Colonic mucosa (tissue), 4 donors: ENCODE measurements at places on chromosomes 12 and 14. TPM values are rescaled to one million over a fixed set of nuclear protein-coding genes. Genes with fewer than 3 reads are reported as not detected.

GRCh38 chr12:48810903-48811431 is 7.3 kb upstream of the CACNB3 start:
- DNase-seq: no peak

TAS2R9 gene
- total RNA-seq: not detected

GRCh38 chr12:131830914-131831571 is 2.9 kb downstream of the MMP17 start:
- DNase-seq: no peak

CCDC60 gene
- total RNA-seq: 1.3 TPM

IFNG gene
- total RNA-seq: not detected

- no peak for DNase-seq
These were observed 458.8 kb downstream of the TMEM117 start for GRCh38 chr12:44294649-44295048.

GRCh38 chr14:90405101-90405500 is 8.3 kb downstream of the CALM1 start:
- DNase-seq: no peak

DNA sequence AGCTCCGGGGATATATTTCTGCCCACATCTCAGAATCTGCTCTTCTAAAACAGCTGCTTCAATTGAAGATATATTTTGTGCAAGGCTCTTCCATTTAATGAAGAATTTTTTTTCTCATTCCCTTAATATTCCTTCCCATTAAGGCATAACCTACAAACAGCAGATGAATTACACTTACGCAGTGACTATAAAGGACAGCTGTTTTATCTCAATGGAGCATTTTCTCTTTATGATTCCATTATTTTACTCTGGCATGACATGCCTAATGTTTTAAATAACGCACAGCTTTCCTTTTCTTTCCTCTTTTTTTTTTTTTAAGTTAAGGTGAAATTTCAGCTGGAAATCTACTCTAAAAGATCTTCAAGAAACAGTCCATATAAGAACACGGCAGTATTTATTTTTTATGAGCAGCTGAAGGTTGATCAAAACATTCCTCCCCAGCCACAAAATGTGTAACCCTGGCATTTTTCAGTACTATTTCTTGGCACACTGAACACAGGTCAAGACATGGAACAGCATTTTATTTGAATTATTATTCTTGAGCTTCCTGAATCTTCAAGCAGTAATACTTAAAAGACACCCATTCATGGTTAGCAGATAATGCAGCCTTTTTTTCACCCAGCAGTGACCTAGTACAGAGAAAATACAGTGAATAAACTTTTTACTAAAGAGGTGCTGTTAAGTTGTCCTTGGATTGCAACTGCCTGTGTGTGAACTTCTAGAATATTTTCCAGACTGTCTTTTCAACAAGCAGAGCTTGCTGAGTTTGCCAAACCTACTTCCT is 118.1 kb upstream of the FOXN3 start:
- no peak for DNase-seq

AQP5 gene
- not detected for total RNA-seq

C1S gene
- total RNA-seq: 97.2 TPM

- DNase-seq: no peak
These were observed 236.7 kb upstream of the EGLN3 start for GRCh38 chr14:34187519-34188044.

- DNase-seq: peak; percentile 44
These were observed 30.4 kb downstream of the MANSC1 start for GRCh38 chr12:12319451-12320183.

DNA sequence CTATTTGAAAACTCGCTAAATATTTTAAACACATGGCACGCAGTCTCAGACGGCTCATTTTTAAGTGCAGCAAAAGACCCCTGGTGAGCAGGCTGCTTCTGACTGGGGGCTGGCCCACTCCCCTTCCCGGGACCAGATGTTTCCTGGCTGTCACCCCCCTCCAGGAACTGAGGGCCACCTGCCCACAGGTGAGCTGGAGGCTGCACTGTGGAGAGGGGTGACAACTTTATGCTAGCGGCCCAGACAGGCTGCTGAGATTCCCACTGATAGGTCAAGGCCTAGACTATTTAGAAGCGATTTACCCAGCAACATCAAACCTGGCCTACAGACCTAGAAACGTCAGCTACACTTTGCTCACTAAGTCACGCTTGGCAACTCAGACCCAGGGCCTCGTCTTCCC is 92.1 kb downstream of the BCL11B start:
- DNase-seq: no peak

TAS2R13 gene
- 0.91 TPM for total RNA-seq

- DNase-seq: no peak
These were observed 150.2 kb upstream of the CLEC14A start for GRCh38 chr14:38405851-38406635.

PLBD2 gene
- total RNA-seq: 23.4 TPM

TMEM30B gene
- 77.1 TPM for total RNA-seq

C14orf132 gene
- 3.6 TPM for total RNA-seq

SERPINA10 gene
- total RNA-seq: 0.74 TPM

DNA sequence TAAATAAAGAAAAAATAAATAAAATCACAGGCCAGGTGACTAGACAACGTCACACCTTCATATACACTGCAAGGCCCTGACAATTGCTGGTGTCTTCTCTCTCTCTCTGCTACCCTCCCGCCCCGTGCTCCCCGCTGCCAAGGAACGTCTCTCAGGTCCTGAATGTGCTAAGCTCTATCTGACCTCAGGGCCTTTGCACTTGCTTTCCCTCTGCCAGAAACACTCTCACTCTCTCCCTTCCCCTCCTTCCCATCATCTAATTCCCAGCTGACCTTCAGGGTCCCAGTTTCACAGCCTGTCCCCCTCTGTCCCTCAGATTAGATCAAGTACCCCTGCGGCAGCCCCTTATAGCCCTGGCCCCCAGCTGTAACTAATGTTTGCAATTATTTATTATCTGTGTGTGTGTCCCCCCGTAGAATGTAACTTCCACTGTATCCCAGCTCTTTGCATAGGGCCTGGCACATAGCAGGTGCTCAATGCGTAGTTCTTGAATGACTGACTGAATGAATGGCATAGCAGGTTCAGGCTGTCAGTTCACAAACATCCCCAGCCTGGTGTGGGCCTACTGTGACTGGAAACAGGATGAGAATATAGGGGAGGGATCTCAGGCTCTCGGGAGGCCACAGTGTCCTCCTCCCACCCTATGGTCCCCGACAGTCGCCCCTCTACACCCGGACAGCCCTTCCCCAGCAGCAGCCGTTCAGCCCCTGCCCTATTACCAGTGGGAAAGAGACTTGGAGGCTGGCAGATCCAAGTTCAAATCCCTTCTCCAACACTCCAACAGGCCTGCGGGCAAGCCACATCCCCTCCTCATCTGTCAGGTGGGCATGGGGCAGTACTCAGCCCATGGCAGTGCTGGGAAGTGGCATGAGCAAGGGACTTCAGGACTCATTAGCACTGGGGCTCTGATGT is 6.6 kb downstream of the BEGAIN start:
- no peak for DNase-seq

RILPL2 gene
- total RNA-seq: 2.1 TPM

PRB2 gene
- not detected for total RNA-seq

DNA sequence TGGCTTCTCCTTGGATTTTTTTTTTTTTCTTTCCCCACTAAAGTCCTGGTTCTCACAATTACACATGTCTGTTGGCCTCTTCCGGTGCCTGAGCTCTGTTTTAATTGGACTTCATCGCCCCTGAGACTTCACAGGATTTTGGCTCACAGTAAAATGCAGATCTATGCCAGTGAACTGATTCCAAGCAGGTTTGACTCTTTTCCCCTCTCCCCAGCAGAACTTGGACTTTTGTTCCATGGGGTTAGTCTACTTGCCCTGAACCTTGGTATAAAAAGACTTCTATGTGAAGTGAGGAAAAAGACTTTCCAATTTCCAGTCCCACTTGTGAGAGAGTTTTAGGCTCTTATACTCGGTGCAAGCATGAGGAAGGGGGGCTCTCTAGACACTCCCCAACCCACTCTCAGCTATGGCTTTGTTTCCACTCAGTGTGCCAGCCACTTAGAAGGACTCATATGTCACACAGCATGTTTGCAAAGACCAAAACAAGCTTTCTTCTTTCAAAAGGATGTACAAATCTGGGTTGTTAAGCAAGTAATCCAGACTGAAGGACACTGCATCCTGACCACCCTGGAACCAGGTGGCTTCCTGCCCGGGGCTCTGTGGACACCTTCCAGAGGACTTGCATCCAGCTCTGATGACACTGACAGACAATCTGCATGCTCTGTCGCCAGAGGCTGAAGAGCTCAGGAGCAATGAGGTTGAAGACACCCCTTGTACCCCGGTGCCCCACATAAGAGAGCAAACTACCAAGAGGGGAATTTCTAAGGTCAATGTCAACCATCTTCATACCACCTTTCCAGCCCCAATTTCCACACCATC is 221.9 kb upstream of the EGLN3 start:
- DNase-seq: no peak

DNA sequence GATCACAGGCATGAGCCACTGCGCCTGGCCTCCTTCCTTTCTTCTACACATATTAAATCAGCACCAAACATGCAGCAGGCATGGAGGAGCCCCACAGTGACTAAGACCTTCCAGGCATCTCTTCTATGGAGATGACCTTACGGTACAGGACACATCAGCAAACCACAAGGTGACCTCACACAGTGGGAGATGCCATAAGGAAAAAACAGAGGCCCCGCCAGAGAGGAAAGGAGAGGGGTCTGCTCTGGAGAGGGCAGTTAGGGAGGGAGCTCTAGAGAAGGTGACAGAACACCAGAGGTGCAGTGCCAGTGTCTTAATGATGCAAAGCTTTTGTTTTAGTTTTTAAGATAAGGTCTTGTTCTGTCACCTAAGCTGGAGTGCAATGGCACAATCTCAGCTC is 81.1 kb upstream of the ESRRB start:
- no peak for DNase-seq

GRCh38 chr14:91872011-91872501 is 4.7 kb upstream of the TC2N start:
- DNase-seq: no peak

IL26 gene
- not detected for total RNA-seq

GRCh38 chr12:67546746-67547145 is 101.8 kb upstream of the DYRK2 start:
- DNase-seq: no peak

GRCh38 chr14:78610994-78611393 is 440.8 kb downstream of the NRXN3 start:
- DNase-seq: no peak

- DNase-seq: no peak
These were observed 56.0 kb upstream of the C14orf180 start for GRCh38 chr14:104523546-104523935.

FZD10 gene
- total RNA-seq: 0.27 TPM

DNA sequence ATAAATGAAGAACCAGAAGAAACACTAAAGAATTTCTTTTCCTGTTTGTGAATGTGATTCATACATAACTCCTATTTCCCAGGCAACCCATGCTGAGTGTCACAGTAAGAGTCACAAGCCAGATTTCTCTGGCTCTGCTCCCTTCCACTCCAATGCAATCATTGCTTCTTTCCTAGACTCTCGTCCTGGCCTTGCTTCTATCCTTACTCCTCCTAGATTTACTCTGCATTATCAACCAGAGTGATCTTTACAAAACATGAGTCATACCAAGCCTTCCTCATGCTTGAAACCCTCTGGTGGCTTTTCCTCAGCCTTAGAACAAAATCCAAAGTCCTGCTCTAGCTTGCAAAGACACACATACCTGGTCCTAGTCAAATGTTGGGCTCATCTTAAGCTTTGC is 13.3 kb downstream of the IL22 start:
- DNase-seq: no peak

- peak; percentile 82 for DNase-seq
These were observed 22.8 kb downstream of the JDP2 start for GRCh38 chr14:75450381-75451276.

DNA sequence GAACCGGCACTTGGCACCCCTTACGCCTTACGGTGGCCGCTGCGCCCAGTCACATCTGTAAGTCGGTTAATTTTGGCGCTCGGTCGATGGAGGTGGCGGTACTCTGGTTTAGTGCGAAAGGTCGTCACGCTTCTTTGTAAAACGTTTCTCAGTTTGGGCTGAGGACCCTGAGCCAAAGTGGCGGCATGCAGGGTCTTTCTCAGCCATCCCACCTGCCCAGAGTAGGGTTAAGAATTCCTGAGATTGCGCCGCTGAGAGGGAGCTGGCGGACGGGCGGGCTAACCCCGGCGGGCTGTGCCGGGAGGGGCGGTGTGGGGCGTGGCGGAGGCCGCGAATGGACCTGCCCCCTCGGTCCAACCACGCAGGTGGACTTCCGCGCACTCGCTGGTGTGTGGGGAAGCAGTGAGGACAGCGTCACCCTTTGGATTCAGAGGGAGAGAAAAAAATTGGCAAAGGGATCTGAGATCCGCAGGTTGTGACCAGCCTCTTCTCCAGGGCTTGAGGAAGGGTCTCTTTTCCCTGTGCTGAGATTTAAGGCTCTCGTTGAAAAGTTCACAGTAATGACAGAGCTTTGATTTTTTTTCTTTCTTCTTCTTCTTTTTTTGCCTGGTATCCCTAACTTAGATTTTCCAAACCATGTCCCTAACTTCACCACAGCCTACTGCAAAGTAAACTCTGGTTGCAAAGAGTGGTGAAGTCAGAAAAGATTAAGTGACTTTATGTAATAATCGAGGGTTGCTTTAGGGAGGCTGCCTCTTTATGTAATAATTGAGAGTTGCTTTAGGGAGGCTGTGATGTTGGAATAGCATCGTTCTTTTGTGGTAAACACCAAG is 602 bp upstream of the FBXO33 start:
- peak; percentile 93 for DNase-seq

DNA sequence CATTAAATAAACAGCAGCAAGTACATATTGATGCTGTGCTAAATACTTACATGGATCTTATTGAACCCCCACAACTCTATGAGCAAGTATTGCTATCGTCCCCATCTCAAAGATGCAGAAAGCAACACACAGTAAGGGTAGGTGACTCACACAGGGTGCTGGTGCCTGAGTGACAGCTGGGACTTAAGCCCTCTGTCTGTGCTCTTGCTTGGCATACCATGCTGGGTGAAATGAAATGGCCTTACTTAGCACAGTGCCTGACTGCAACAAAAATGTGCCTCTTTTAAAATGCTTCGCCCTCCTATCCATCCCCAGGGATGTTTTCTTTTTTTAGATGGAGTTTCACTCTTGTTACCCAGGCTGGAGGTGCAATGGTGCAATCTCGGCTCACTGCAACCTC is 788 bp downstream of the TEX52 start:
- DNase-seq: no peak

NRIP2 gene
- 0.77 TPM for total RNA-seq

ARMH4 gene
- total RNA-seq: 0.57 TPM

DNA sequence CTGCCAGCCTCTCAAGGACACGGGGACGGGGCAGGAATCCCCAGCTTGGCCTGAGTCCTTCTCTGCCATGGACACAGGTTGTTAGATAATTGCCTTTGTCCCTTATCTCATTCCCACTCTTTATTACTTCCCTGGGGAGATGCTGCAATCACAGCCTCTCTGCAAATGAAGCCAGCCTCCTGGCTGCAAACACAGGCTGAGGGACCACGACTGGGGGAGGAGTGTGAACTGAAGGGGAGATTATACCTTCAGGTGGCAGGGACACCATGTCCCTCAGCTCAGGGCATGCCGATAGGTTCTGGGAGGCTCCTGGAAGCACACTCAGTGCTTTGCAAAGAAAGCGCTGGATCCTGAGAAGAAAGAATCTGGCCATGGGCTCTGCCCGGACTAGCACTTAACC is 16.1 kb upstream of the CHGA start:
- no peak for DNase-seq
